ENCODE measurements at places on chromosomes 7 and 10.

- H3K4me3 ChIP-seq = no peak overlapping the region
- H3K36me3 ChIP-seq = no peaks in the 10 kb centered on the region
- H3K4me1 ChIP-seq = no peaks in the 10 kb centered on the region
- no peak for DNase-seq
- H3K27ac ChIP-seq = no peak overlapping the region
Observed at GRCh38 chr7:90889210-90889609, 293.1 kb downstream of the CDK14 start.

DNA sequence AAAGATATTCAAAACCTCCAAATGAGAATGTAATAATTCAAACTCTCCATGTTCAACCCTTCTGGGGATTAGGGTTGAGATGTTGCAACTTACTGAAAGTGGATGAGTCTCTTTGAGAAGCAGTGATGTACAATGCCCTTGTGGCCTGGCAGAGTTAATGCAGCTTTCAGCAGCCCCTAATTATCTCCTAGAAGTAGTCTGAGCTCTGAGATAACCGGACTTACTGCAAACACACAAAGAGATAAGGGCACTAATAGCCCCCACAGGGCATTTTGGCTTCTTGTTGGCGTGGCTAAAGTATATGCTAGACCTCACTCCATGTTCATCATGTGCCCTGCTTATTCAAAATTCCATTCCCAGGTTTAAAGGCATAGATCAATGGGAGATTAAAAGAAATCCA is 404.7 kb downstream of the NEBL start:
- H3K27ac ChIP-seq = no peak overlapping the region
- H3K4me1 ChIP-seq = no peaks in the 10 kb centered on the region
- H3K27me3 ChIP-seq = no peaks in the 10 kb centered on the region
- H3K36me3 ChIP-seq = no peaks in the 10 kb centered on the region

DNA sequence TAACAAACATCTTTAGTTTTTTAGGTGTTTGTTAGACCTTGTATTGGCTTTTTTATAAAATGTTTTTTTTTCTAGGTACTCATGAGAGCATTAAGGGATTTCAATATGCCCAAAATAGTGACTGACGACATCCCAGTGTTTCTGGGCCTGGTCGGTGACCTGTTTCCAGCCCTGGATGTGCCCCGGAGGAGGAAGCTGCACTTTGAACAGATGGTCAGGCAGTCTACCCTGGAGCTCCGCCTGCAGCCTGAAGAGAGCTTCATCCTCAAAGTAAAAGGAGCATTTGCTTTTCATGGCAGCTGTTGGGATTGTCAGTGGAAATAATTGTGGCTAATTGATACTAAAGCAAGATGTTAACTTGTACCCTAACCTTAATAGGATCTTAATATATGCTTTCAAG is 161.5 kb downstream of the DNAH11 start:
- H3K36me3 ChIP-seq = no peaks in the 10 kb centered on the region
- H3K4me1 ChIP-seq = no peaks in the 10 kb centered on the region
- no peaks in the 10 kb centered on the region for H3K27me3 ChIP-seq
- no peak overlapping the region for H3K27ac ChIP-seq
- H3K4me3 ChIP-seq = no peak overlapping the region

DNA sequence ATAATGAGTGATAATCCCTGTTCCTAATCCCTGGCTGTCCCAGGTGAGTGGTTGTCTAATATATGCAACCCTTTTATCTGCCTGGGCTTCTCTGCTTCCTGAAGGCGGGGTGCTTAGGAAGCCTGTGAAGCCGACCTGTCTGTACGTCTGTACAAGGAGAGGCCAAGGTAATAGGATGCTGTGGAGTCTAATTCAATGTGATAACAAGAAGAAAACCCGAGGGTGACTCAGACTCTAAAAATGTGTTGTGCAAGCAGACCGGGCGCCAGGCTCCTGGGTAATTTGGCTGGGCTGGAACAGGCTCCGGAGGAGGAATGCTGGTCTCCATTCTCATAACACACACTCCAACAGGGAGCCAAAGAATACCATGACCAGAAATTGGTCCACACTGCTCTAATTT is 43.6 kb downstream of the THNSL1 start:
- H3K4me1 ChIP-seq = peaks cover 26% of the 10 kb centered on the region
- no peaks in the 10 kb centered on the region for H3K36me3 ChIP-seq
- no peak overlapping the region for H3K4me3 ChIP-seq
- H3K27ac ChIP-seq = peak overlapping the region; percentile 99

DNA sequence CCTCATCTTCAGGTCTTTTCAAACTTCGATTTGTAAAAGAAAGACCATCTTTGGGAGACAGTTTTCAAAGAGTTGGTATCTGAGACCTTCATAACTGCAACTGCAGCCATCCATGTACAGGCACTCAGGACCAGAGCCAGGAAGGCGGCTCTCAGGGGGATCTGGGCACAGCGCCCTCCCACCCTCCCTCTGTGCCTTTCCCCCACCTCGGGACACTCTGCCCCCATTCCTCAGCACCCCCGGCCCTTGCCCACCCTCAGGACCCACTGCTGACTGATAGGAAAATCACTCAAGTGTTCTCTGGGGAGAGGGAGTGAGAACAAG is 143.6 kb downstream of the CUBN start:
- H3K27ac ChIP-seq = peak overlapping the region; percentile 77
- H3K27me3 ChIP-seq = no peaks in the 10 kb centered on the region
- no peak for DNase-seq

- H3K27ac ChIP-seq = peak overlapping the region; percentile 12
- peaks cover 7% of the 10 kb centered on the region for H3K4me1 ChIP-seq
- no peaks in the 10 kb centered on the region for H3K36me3 ChIP-seq
- peaks cover 55% of the 10 kb centered on the region for H3K27me3 ChIP-seq
- peak overlapping the region; percentile 79 for H3K4me3 ChIP-seq
Observed at GRCh38 chr10:122462533-122463465, 1.4 kb downstream of the HTRA1 start.

- H3K27ac ChIP-seq = peak overlapping the region; percentile 76
- H3K4me1 ChIP-seq = peaks cover 14% of the 10 kb centered on the region
- no peak overlapping the region for H3K4me3 ChIP-seq
- peak; percentile 58 for DNase-seq
- no peaks in the 10 kb centered on the region for H3K36me3 ChIP-seq
- no peaks in the 10 kb centered on the region for H3K27me3 ChIP-seq
Observed at GRCh38 chr7:98555403-98555802, 61.7 kb upstream of the NPTX2 start.

- no peak overlapping the region for H3K27ac ChIP-seq
- no peaks in the 10 kb centered on the region for H3K4me1 ChIP-seq
- no peaks in the 10 kb centered on the region for H3K27me3 ChIP-seq
- H3K36me3 ChIP-seq = no peaks in the 10 kb centered on the region
- H3K4me3 ChIP-seq = no peak overlapping the region
Observed at GRCh38 chr7:35818513-35818912, 17.7 kb downstream of the SEPTIN7 start.

- no peak for DNase-seq
- H3K4me1 ChIP-seq = peaks cover 4% of the 10 kb centered on the region
- no peak overlapping the region for H3K4me3 ChIP-seq
- H3K36me3 ChIP-seq = no peaks in the 10 kb centered on the region
Observed at GRCh38 chr10:114143160-114143559, 30.8 kb downstream of the CCDC186 start.

DNA sequence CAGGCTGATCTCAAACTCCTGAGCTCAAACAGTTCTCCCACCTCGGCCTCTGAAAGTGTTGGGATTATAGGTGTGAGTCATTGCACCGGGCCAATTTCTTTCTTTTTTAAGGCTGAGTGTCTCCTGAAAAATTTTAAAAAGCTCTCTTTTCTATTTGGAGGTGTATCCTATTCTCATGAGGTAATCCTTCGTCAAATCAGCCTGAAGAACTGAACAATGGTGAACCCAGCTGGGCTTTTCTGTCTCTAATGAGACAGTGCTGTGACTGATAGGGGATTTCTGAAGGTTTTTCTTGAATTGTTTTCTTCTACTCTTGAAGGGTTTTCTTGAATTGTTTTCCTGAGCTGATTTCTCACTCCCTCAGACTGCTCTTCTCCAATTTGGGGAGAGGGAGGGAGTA is 30.9 kb upstream of the CALU start:
- DNase-seq = no peak
- H3K4me1 ChIP-seq = no peaks in the 10 kb centered on the region
- H3K36me3 ChIP-seq = no peaks in the 10 kb centered on the region
- H3K4me3 ChIP-seq = no peak overlapping the region
- H3K27ac ChIP-seq = no peak overlapping the region

DNA sequence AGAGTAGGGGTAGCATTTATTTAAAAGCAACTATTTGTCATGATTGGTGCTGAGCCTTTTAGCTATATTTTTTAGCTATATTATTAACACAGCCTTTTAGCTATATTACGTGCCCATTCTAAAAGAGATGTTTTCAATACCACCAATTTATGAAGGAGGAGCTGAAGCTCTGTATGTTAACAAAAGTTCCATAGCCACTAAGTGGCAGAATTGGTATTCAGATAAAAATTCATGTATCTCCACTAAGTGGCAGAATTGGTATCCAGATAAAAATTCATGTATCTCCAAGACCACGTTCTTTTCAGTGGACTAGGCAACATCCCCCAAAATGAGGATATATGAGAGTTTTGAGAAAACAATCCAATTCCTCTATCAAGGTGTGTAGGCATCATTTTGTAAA is 268.6 kb downstream of the HGF start:
- H3K27ac ChIP-seq = no peak overlapping the region
- peak; percentile 23 for DNase-seq
- no peak overlapping the region for H3K4me3 ChIP-seq
- no peaks in the 10 kb centered on the region for H3K36me3 ChIP-seq

DNA sequence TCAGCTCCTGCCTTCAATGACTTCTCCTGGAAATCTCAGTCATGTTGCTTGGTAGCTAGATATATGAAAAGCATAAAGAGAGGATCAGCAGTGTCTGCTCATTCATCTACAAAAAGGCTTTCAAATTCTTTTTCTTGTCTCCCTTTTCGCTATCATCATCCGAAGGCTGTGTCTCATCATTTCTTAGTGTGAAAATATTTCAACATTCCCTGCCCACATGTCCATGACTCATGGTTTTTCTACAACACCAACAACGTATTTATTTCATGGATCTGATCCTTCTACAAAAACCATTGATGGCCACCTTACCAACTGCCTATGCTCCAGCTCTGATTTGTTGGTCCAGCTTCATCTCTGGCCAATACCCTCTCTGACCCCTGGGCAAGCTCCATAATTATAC is 472.5 kb upstream of the GHITM start:
- H3K36me3 ChIP-seq = no peaks in the 10 kb centered on the region
- H3K4me3 ChIP-seq = no peak overlapping the region

DNA sequence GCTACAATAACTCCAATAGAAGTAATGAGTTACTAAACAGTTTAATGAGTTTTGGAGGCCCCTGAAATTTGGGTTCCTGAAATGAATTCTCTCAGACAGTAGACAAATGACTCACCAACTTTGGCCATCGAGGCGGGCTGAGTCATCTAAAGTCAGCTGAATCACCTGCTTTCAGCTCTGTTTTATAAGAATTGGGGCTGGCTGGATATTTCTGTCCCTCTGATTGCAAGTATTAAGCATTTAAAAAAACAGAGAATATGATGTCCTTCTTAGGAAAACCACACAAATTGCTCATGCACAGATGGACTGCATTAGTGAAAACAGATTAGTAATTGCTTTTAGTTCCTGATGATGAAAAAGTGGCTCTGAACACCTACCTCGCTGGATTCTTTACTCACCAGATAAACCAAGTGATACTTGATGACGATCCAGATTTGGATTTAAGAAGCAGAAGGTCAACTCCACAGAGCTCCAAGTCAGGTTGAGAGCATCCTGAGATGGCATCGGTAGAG is 59.1 kb downstream of the ZNF365 start:
- H3K4me3 ChIP-seq = no peak overlapping the region
- peak; percentile 33 for DNase-seq
- H3K27me3 ChIP-seq = no peaks in the 10 kb centered on the region
- H3K36me3 ChIP-seq = no peaks in the 10 kb centered on the region
- H3K27ac ChIP-seq = no peak overlapping the region

GRCh38 chr7:33895025-33895804 is 10.1 kb upstream of the BMPER start:
- no peak overlapping the region for H3K4me3 ChIP-seq
- no peak overlapping the region for H3K27ac ChIP-seq
- H3K4me1 ChIP-seq = no peaks in the 10 kb centered on the region
- peaks cover 15% of the 10 kb centered on the region for H3K27me3 ChIP-seq
- no peaks in the 10 kb centered on the region for H3K36me3 ChIP-seq

GRCh38 chr10:43160046-43160920 is 22.0 kb downstream of the CSGALNACT2 start:
- H3K36me3 ChIP-seq = no peaks in the 10 kb centered on the region
- no peak overlapping the region for H3K4me3 ChIP-seq
- no peak overlapping the region for H3K27ac ChIP-seq
- H3K4me1 ChIP-seq = no peaks in the 10 kb centered on the region
- DNase-seq = no peak
- no peaks in the 10 kb centered on the region for H3K27me3 ChIP-seq

GRCh38 chr7:144006692-144007042 is 6.5 kb downstream of the OR6B1 start:
- no peak for DNase-seq
- peaks cover 6% of the 10 kb centered on the region for H3K4me1 ChIP-seq
- H3K27ac ChIP-seq = no peak overlapping the region
- no peaks in the 10 kb centered on the region for H3K36me3 ChIP-seq
- no peaks in the 10 kb centered on the region for H3K27me3 ChIP-seq
- H3K4me3 ChIP-seq = no peak overlapping the region

DNA sequence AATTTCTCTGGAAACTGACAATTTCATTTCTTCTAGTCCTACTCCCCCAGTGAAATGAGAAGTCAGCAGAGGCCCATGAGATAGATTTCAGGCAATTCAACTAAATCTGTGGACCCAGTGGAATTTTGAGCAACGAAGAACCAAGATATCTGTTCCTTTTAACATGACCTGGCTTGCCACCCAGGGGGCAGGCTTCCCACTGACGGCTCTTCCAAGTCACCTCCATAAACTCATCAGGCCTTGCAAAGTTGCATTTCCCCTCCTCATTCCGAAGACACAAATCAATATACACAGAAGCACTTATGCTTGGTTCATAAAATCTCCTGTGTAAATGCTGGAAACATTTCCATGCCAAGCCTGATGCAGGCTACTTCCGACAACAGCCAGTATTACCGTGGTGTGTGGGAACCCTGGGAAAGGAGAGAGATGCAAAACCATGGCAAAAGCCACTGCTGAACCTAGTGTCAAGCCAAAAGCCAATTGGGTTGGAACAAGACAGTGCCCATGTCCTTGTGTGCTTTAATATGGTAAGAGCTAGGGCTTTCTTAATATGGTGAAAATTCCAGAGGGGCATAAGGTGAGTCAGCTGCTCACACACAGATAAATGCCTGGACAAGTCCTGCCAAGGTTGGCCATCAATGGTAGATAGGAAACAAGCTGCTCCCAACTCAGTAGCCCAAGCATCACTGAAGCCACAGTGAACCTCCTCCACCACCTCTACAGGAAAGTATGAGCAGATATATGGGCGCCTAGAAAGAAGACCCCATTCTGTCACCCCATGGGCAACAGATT is 1.6 kb downstream of the FRMD4A start:
- H3K4me3 ChIP-seq = no peak overlapping the region
- H3K4me1 ChIP-seq = no peaks in the 10 kb centered on the region
- no peaks in the 10 kb centered on the region for H3K36me3 ChIP-seq
- H3K27ac ChIP-seq = no peak overlapping the region
